ENCODE measurements at places on chromosomes 6 and 20.

GRCh38 chr6:108560463-108561308 lies at the start of gene FOXO3:
TSS of gene FOXO3 (plus strand) at chr6:108560917. CDS start at chr6:108561209, 292 bp downstream.
- DNase-seq: no peak

DNA sequence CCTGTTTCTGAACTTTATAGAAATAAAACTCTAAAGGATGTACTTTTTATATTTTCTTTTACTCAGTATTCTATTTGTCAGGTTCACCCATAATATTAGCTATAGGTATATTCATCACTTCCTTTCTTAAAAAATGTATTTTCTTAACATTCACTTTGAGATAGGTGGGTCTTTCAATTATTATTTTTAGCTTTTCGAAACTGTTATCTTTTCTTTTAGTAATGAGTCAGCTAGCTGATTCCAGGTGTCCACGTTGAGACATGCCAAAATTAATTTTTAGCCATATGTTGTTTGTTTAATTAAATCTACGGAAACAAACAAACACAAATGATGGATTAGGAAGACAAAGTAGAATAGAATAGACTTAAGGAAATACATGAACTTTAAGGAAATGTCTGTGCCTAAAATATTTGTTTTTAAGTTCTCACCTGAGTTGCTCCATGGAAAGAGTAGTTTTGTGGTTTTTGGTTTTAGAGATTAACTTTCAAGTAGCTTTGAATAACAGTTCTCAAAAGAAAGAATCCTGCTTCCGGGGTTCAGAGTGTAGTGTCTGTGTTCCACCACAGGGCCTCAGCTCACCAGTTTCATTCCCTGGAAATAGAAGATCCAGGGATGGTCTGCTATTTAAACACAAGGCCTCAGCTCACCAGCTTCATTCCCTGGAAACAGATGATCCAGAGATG lies 435.0 kb downstream of the HAO1 start:
- DNase-seq: no peak

DNA sequence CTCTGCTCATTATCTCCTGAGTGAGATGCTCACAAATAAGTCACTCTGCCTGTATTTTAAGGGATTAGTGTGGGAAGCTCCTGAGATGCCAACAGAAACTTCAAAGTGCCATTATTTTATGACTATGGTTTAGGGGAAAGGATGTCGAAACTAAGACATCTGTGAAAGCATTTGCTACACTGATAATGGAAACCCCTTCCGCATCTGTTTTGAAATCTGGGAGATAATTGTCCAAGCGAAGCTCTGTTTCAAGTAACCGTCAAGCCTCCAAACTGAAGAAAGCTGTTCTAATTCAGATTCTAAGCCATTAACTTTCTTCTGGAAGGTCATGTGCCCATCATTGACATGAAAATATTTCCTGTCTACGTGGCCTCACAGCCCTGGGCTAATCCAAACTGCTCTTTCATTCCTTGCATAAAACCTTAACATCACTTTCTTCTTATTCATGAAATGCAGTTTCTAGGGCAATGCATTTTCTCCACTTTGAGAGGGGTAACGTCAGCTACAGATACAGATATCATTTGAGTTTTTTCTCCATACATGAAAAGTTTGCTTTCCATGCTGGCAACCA lies 932.0 kb downstream of the C6orf118 start:
- no peak for DNase-seq

DNA sequence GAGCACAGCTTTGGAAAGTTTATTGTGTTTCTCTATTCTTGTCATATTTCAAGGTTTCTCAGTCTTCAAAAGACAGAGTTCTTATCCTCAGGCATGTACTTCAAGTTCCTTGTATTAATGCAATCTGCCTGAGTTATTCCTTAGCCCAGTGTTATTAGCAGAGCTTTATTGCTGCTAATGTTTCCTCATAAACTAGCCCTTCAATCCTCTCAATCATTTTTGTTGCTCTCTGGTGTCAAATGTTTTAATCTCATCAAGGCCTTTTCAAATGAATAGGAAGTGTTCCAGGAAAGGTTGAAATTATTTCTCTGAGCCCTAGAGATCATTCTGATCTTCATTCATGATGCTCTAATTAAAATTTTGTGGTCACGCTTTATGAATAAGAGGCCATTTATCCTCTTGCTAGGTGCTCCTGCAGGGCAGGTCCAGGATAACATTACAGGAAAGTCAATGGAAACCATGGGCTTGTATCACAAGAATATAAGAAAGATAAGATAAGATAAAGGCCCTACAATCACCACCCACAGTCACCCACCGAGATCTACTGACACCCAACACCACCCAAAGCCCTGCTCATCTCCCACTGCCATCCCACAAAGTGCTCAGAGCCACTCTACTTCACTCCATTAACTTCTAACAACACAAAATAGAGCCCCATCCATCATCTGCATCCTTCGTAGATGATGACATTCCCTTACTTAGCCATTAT lies 125.9 kb downstream of the COL9A1 start:
- no peak for DNase-seq

DNA sequence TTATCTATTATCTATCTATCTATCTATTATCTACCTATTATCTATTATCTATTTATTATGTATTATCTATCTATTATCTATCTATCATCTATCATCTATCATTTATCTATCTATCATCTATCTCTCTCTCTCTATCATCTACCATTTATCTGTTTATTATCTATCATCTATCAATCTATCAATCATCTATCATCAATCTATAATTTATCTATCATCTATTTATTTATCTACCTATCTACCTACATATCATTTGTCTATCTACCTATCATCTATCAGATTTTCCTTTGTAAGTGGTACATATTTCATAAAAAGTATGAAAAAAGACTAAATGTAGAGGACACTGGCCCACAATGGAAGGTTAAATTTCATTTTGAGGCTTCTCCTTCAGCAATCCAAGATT lies 212.1 kb upstream of the EXOC2 start:
- no peak for DNase-seq

DNA sequence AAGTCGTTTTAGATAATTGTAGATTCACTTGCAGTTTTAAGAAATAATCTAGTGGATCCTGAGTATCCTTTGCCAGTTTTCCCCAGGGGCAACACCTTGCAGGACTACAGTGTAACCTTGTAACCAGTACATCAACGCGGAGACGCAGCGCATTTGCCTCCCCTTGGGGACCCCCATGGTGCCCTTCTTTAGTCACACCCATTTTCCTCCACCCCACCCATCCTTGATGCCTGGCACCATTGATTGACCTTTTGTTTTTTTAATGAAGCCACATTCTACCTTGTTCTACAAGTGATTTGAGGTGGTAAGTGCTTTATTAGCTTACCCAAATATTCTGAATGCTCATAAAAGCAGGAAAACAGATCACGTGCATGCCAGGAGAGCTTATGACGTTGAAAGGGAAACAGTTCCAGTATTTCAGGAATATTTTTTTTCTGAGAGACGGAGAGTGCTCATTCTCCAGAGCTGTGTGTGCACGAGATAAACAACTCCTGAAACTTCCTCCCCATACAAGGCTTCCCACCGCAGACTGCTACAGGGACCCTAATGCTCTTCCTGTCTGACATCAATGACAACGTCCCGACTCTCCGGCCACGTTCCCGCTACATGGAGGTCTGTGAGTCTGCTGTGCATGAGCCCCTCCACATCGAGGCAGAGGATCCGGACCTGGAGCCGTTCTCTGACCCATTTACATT lies 35.7 kb downstream of the CDH26 start:
- no peak for DNase-seq
